ENCODE measurements at places on chromosomes 6 and 20. TPM values are rescaled to one million over a fixed set of nuclear protein-coding genes. Genes with fewer than 3 reads are reported as not detected.

DNA sequence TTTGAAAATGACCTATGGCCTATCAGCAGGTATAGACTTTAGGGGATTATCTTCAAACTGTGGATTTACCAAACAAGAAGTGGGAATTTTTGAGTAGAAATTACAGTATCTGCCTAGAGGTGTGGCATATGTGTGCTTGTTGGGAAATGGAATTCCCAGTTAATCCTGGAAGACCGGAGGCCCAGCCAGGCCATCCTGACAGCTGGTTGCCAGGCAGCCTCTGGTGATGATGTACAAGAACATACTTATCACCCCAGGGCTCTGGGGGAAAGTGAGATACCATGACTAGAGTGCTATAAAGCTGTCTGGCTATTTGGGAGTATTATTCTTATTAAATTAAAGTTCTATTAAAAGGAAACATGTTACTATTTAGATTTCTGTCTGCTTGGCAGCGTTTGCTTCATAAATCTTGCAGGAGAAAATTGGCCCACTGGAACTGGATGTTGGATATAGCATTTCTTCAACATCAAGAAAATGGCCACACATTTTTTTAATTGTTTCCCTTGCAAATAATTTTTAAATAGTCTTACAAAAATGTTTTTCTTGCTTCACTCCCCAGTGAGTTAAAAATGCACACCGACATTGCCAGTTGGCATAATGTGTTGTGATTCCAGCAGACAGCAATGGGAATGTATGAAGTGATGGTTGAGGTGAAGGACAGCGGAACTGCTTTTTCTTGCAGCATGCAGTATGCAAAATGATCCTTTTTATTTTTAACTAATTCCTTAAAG, 187.8 kb downstream of the MYLK4 start:
- no peaks in the 10 kb centered on the region for H3K36me3 ChIP-seq
- peaks cover 50% of the 10 kb centered on the region for H3K27me3 ChIP-seq
- DNase-seq, result no peak
- peaks cover 10% of the 10 kb centered on the region for H3K4me1 ChIP-seq

- peak overlapping the region; percentile 86 for H3K27ac ChIP-seq
- peak overlapping the region; percentile 41 for H3K4me3 ChIP-seq
- H3K27me3 ChIP-seq, result no peaks in the 10 kb centered on the region
These were observed 143.2 kb upstream of the ZNF217 start for GRCh38 chr20:53736757-53737395.

- H3K4me3 ChIP-seq, result no peak overlapping the region
- no peaks in the 10 kb centered on the region for H3K36me3 ChIP-seq
- H3K27ac ChIP-seq, result peak overlapping the region; percentile 89
- peak; percentile 90 for DNase-seq
These were observed 80.3 kb downstream of the ZDHHC14 start for GRCh38 chr6:157461000-157461915.

The SPTLC3 gene
- 1.1 TPM for total RNA-seq

The SLC22A7 gene
- total RNA-seq, result not detected

GRCh38 chr6:112560651-112561050, 213.5 kb downstream of the RFPL4B start:
- no peak overlapping the region for H3K27ac ChIP-seq
- DNase-seq, result no peak
- H3K4me3 ChIP-seq, result no peak overlapping the region
- no peaks in the 10 kb centered on the region for H3K27me3 ChIP-seq
- no peaks in the 10 kb centered on the region for H3K36me3 ChIP-seq

DNA sequence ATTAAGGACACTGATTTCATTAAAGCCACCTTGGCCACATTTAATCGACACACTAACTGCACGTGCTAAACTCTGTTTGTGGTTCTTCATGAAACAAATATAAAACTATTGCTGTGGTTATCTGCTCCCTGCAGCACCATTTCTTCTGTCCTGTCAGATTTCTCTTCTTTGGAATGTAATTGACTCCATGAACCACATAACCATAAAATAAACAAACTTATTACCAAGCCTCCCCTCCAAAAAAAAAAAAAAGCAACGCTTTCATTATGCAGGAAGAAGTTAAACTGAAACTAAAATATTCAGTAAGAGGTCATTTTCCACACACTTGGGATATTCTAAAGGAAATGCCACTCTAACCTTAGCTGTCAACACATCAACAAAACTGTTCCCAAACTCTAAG, 319.1 kb upstream of the NT5E start:
- H3K4me1 ChIP-seq, result no peaks in the 10 kb centered on the region
- no peak overlapping the region for H3K27ac ChIP-seq
- H3K27me3 ChIP-seq, result peaks cover 2% of the 10 kb centered on the region
- no peaks in the 10 kb centered on the region for H3K36me3 ChIP-seq

The HTR1B gene
- total RNA-seq, result not detected

The OLIG3 gene
- not detected for total RNA-seq

GRCh38 chr6:81570681-81571080, 181.8 kb downstream of the TENT5A start:
- no peaks in the 10 kb centered on the region for H3K36me3 ChIP-seq
- DNase-seq, result no peak
- no peak overlapping the region for H3K27ac ChIP-seq
- no peaks in the 10 kb centered on the region for H3K27me3 ChIP-seq
- H3K4me1 ChIP-seq, result no peaks in the 10 kb centered on the region
- no peak overlapping the region for H3K4me3 ChIP-seq

- no peaks in the 10 kb centered on the region for H3K4me1 ChIP-seq
- H3K36me3 ChIP-seq, result peaks cover 2% of the 10 kb centered on the region
- H3K27ac ChIP-seq, result no peak overlapping the region
- no peak overlapping the region for H3K4me3 ChIP-seq
These were observed 56.3 kb downstream of the ANKS1A start for GRCh38 chr6:34945317-34945716.

DNA sequence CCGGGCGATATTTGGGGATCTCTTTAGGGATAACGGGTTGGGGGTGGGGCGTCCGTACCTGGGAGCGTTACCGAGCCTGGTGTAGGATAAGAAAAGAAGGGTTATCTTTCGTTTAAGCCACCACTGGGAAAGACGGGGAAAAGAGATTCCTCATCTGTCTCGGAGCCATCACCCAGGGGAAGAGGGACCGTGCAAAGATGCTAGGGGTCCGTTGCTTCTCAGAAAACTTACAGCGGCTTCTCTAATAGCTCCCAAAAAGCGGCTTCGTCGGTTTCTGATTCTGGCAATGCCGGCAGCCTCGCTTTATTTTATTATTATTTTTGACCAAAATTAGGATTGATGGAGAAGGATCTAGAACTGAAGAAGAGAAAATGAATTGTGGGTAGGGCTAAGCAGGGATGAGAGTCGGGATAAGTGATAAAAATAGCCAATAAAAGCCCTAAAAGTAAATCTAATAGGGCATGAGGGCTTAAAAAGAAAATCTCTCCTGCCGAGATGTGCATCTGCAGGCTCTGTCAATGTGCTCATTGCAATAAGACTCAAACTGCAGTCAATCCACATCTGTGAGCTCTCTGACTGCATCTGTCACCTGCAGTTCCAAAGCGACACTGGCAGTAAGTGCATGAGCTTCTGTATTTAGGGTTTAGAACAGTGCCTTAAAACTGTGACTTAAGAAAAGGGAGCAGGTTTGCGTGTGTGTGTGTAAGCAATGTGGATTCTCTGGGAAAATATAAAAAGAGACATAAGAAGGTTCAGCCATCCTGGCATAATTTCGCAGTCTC, 801 bp downstream of the TBPL1 start:
- peak; percentile 23 for DNase-seq
- H3K27me3 ChIP-seq, result no peaks in the 10 kb centered on the region
- H3K4me3 ChIP-seq, result peak overlapping the region; percentile 98
- H3K4me1 ChIP-seq, result peaks cover 40% of the 10 kb centered on the region
- H3K27ac ChIP-seq, result peak overlapping the region; percentile 88

- H3K4me3 ChIP-seq, result no peak overlapping the region
- H3K27me3 ChIP-seq, result no peaks in the 10 kb centered on the region
- H3K36me3 ChIP-seq, result peaks cover 8% of the 10 kb centered on the region
- no peak overlapping the region for H3K27ac ChIP-seq
- no peak for DNase-seq
- H3K4me1 ChIP-seq, result no peaks in the 10 kb centered on the region
These were observed 473.5 kb downstream of the UTRN start for GRCh38 chr6:144758602-144759001.

DNA sequence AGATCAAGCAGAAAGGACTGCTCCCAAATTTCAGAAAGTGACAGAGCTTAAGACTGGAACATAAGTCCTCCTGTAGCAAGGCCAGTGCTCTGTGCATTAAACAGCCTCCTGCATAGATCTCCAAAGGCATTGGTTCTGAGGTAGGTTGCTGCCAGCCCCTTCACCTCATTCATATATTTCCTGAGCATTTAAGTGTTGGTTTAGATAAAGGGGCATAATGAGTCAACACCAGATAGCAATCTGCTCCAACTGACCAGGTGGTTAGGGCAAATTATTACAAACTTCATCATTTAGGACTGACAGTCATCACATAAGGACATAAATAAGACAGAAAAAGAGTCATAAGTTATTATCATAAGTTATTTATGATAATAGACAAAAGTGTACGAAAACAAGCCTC, 10.7 kb downstream of the PTPRK start:
- H3K36me3 ChIP-seq, result no peaks in the 10 kb centered on the region
- no peak for DNase-seq
- no peak overlapping the region for H3K4me3 ChIP-seq

- H3K36me3 ChIP-seq, result no peaks in the 10 kb centered on the region
- H3K27ac ChIP-seq, result no peak overlapping the region
- peaks cover 21% of the 10 kb centered on the region for H3K27me3 ChIP-seq
- no peak overlapping the region for H3K4me3 ChIP-seq
- no peak for DNase-seq
These were observed 160.3 kb upstream of the CDYL start for GRCh38 chr6:4615891-4616290.

The MBOAT1 gene
- total RNA-seq, result 13.3 TPM

The GSTA4 gene
- total RNA-seq, result 28.9 TPM

All from activated CD4-positive, alpha-beta T cell treated with anti-CD3 and anti-CD28 coated beads for 36 hours (primary cell).